ENCODE measurements at places on chromosomes 5 and 9. TPM values are rescaled to one million over a fixed set of nuclear protein-coding genes. Genes with fewer than 3 reads are reported as not detected.

PCDHB7 gene
- 6.7 TPM for total RNA-seq

DNA sequence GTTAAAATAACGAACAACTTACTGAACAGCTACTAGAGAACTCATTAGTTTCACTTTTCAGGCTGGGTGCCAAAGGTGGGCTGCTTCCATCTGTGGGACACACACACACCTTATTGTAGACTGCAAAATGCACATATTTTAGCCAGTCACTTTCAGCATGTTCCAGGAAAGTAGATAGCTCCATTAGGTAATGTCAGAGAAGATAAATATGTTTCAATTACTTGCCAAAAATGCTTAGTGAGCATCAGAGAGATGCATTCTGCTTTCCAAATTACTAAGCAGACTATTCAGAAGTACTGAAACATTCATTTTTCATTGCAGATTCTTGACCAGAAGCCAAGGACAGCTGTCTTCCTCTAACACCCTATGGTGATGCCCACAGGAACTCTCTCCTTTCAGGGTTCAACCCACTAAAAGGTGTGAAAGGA lies 56.2 kb upstream of the APC start:
- no peaks in the 10 kb centered on the region for H3K36me3 ChIP-seq
- DNase-seq = no peak
- H3K4me3 ChIP-seq = no peak overlapping the region
- peaks cover 3% of the 10 kb centered on the region for H3K4me1 ChIP-seq

DNA sequence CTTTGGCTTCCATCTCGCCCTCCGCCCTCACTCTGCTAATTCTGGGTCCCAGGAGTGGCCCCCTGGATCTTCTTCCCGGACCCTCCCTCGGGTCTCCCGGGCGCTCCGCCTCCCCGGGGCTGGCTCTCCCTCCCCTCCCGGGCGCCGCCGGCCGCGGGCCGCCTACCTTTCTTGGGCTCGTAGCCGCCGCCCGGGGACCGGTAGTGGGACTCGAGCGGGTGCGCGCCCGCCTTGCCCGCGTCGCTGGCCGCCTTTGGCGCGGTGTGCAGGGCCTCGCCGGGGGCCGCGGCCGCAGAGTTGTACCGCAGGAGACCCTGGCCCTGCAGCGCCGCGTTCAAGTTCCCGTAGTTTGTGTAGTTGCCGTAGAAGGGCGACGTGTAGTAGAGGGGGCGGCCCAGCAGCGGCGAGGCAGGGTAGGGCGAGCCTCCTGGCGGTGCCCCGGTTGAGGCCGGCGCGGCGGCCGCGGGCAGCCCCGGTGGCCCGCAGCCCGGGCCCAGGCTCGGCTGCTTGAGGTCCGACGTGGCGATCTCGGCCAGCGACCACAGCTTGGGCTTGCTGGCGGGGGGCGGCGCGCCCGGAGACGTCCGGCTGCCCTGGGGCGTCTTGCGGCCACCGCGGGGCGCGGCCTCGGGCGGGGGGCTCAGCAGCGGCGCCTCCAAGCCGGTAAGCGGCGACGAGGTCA lies 3.2 kb downstream of the IRX2 start:
- H3K36me3 ChIP-seq = no peaks in the 10 kb centered on the region
- no peaks in the 10 kb centered on the region for H3K4me1 ChIP-seq
- H3K27ac ChIP-seq = no peak overlapping the region
- H3K4me3 ChIP-seq = no peak overlapping the region

GRCh38 chr5:67190410-67190809 lies 6.2 kb downstream of the CD180 start:
- no peak overlapping the region for H3K27ac ChIP-seq
- no peaks in the 10 kb centered on the region for H3K27me3 ChIP-seq
- H3K4me1 ChIP-seq = no peaks in the 10 kb centered on the region

GRCh38 chr9:89718651-89719050 lies 113.8 kb downstream of the GADD45G start:
- H3K27ac ChIP-seq = no peak overlapping the region
- no peak for DNase-seq
- H3K4me3 ChIP-seq = no peak overlapping the region
- no peaks in the 10 kb centered on the region for H3K36me3 ChIP-seq
- no peaks in the 10 kb centered on the region for H3K4me1 ChIP-seq

DNA sequence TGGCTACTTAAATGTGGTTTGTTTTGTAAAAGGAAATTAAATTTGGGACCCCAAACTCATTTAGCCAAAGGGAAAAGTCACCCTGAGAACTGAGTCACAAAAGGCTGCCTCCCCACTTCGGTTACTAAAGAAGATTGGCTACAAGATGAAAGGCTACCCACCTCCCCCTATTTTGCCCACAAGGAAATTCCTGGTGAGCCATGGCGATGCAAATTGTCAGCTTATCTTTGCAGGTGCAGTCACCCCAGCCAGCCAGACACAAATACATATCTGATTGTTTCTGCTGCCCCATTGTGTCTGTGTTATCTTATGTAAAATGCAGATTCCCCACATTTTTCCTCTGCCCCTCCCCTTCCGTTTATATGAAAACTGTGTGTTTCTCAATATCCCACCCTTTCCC lies 8.9 kb downstream of the PAEP start:
- H3K27me3 ChIP-seq = no peaks in the 10 kb centered on the region
- H3K27ac ChIP-seq = no peak overlapping the region
- H3K4me1 ChIP-seq = no peaks in the 10 kb centered on the region
- no peak overlapping the region for H3K4me3 ChIP-seq
- H3K36me3 ChIP-seq = no peaks in the 10 kb centered on the region
- no peak for DNase-seq

IL7R gene
- total RNA-seq = 8.6 TPM
